ENCODE measurements at places on chromosomes 16 and 17. TPM values are rescaled to one million over a fixed set of nuclear protein-coding genes. Genes with fewer than 3 reads are reported as not detected.

The CUEDC1 gene
- 6.5 TPM for total RNA-seq

The MSL1 gene
- 81.5 TPM for total RNA-seq

The KRTAP16-1 gene
- not detected for total RNA-seq

The CCL4 gene
- 1.2 TPM for total RNA-seq

The KRT33B gene
- not detected for total RNA-seq

The GPR179 gene
- 1.2 TPM for total RNA-seq

The NKD1 gene
- total RNA-seq: 2.4 TPM

The BTBD17 gene
- total RNA-seq: 5.3 TPM

The YPEL2 gene
- total RNA-seq: 12.6 TPM

The PPY gene
- total RNA-seq: not detected

The TRPV3 gene
- total RNA-seq: 0.82 TPM

The KRT27 gene
- not detected for total RNA-seq

DNA sequence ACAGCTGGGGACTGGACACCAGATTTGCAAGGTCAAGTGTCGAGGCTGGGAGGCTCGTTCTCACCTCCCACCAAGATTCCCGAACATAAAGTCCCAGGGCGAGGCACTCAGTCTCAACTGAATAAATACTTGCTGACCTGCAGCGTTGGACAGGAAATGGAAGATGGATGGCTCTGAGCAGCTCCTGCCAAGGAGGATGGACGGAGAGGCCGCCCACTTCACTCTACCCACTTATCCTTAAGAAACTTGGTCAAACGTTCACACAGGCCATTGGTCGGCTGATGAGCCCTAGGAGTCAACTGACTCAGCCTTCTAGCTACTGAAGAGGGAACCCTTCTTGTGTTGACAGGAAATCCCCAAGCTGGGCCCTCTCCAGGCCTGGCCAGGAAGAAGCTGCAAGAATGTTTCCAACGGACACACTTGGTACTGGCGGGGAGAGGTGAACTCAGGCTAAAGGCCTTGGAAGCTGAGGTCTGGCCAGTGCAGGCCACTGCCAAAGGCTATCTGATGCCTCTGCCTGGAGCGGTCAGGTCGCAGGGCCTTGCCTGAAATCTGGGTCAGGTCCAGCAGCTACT is 50.0 kb downstream of the VAC14 start:
- no peak for DNase-seq

GRCh38 chr16:69917311-69917710 is 33.8 kb upstream of the CLEC18A start:
- DNase-seq: no peak

DNA sequence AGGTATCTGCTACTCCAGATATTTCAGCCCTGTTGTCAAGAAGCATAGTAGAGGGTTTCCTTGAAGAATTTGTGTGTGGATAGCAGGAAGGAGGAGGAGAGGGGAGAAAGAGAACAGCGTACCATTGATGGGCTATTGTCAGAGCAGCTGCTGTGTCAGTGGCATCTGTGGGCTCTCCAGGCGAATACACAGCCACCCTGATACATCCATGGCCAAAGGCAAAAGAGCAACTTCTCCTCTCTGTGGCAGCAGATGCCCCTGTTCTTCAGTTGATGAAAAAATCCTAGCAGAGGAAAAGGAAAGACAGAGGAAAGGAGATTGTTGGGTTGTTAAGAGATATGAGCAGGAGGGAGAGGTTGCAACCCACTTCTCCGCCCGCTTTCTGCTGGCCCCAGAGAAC is 12.2 kb upstream of the KCNJ2 start:
- no peak for DNase-seq

- DNase-seq: no peak
Measured at GRCh38 chr17:1289695-1290094, 10.2 kb downstream of the TRARG1 start.

- DNase-seq: no peak
Measured at GRCh38 chr17:57937492-57937891, 17.7 kb downstream of the CUEDC1 start.

- DNase-seq: no peak
Measured at GRCh38 chr17:72719206-72719577, 373.3 kb downstream of the SLC39A11 start.

GRCh38 chr16:86515413-86515776 is 5.1 kb downstream of the FOXF1 start:
- no peak for DNase-seq

DNA sequence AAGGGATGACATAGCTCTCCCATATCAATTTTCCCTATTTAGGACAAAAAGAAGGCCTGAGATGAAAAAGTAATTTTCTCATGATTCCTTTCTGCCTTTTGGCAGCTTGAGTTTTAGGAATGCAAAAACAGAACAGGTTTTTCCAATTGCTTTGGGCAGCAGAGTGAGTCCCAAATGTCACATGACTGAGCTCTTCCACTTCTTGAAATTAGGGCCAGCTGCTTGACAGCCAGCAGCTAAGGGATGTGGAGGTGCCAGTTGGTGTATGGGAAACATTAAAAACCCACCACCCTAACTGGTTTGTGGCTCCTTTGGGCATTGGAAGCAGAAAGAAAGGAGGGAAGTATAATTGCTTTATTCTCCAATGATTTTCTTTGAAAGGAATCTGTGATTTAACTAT is 133.8 kb upstream of the FAM20A start:
- DNase-seq: no peak

DNA sequence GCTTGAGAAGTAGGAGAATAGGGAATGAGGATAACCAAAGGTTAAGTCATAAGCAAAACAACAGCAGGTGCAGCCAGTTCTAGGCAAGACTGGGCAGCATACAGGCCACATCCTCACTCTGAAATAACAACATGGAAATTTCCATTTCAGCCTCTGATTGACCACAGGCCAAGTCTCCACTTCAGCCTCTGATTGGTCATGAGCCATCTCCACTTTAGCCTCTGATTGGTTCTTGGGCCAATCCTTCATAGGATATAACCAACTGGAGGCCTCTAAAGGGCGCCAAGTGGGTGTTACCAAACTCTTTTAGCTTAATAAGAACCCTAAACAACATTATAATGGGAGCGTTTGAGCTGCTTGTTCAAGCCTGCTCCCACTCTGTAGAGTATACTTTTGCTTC is 512.0 kb downstream of the NPIPA7 start:
- no peak for DNase-seq

GRCh38 chr17:7025245-7025644 is 2.4 kb downstream of the BCL6B start:
- no peak for DNase-seq

GRCh38 chr17:38735161-38735997 is 5.2 kb downstream of the CISD3 start:
- DNase-seq: peak; percentile 87

DNA sequence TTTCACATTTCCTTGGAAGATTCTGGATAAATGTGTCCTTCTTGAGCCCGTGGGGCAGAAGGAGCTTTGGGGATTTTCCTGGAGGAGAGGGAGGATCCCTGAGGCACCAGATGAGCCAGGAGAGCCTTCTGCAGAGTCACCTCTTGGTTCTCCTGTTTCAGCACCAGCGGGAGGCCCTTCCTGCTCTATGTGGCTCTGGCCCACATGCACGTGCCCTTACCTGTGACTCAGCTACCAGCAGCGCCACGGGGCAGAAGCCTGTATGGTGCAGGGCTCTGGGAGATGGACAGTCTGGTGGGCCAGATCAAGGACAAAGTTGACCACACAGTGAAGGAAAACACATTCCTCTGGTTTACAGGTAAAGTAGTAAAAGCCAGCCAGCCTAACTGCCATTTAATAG is 77.1 kb downstream of the ARSG start:
- no peak for DNase-seq

DNA sequence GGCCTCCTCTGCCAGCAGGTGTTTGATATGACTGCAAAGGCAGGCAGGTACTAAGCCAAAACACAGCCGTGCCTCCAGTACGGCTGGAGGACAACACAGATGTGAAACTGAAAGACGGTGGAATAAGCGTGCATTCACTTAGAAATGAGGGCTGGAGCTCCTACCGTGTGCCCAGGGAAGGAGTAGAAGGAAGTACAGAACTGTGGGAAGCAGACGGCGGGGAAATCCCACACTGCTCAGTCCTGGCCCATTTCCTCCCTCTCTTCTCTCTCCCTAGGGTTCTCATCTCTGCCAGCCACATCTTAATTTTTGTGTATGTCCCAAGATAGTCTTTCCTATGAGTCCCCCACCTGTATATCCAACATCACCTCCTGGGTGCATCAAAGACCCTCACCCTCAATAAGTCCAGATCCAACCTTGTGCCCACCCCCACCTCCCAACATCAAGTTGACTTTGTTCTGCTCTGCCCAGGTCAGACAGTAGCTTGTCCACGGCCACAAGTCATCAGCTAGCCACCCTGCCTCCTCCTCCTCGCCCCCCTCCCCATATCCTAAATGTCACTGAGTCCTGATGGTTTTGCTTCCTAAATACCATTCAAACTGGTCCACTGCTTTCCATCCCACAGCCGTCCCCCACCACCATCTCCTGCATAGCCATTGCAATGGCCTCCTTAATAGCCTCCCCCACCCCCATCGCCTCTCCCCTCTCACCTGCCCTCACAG is 77.1 kb upstream of the RPL38 start:
- DNase-seq: no peak
